ENCODE measurements at places on chromosomes 6 and 20.

- no peak for DNase-seq
Observed at GRCh38 chr20:11853359-11853758, 64.3 kb upstream of the BTBD3 start.

DNA sequence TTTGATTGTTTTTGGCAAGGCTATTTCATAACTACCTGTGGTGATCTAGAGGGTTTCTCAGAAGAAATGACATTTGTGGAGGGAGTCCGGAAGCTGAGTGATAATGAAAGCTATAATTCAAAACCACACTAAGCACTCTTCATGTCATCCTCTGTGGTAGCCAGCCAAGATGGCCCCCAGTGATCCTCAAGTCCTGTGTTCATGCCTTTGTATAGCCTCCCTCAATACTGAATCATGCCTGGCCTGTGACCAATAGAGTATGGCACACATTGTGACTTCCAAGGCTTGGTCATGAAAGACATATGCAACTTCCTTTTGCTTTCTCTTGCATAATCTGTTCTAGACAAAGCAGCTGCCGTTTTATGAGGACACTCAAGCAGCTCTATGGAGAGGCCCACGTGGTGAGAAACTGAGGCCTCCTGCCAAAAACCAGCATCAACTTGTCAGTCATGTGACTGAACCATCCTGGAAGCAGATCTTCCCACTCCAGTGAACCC is 12.8 kb upstream of the DNAAF9 start:
- DNase-seq, result no peak

DNA sequence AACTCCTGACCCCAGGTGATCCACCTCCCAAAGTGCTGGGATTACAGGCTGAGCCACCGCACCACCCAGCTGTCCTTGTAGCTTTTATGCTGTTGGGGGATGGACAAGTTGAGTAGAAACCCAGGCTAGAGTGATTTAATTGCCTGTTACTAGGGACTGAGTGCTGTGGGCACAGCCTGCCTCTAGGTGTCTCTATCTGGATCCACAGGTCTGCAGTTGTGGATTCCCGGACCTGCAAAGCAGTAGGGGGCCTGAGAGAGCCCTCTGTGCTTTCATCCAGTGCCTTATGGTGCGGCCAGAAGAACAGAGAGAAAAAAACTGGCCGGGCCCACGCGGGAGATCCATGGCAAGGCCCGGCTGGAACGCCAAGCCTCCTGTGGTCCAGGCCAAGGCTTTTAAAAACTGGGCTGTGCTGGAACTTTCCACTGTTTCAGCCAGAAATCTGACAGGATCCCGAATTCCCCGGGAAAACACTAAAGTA is 5.2 kb downstream of the SIRPA start:
- DNase-seq, result peak; percentile 65

GRCh38 chr6:100382767-100383195 is 81.9 kb downstream of the SIM1 start:
- no peak for DNase-seq

GRCh38 chr20:14919501-14920081 is 582.2 kb upstream of the FLRT3 start:
- DNase-seq, result peak; percentile 67

DNA sequence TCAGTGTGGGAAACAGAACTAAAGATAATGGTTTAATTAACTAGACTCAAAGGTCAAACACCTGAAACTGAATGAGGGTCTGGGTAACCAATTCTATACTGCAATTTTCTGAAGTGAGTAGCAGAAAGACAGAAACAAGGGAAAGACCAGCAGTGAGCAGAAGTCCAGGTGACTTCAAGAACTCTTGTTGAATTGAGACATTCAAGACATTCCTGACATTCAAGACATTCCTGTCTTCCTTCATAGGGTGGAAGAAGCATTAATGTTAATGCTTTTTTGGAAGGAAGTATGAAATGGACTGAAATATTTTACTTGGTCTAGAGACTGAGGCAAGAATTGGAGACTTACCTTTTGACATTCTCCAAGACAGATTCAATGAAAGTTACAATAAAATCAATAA is 529.9 kb upstream of the MMS22L start:
- DNase-seq, result no peak

- no peak for DNase-seq
Observed at GRCh38 chr20:58102261-58102660, 126.2 kb downstream of the ANKRD60 start.

DNA sequence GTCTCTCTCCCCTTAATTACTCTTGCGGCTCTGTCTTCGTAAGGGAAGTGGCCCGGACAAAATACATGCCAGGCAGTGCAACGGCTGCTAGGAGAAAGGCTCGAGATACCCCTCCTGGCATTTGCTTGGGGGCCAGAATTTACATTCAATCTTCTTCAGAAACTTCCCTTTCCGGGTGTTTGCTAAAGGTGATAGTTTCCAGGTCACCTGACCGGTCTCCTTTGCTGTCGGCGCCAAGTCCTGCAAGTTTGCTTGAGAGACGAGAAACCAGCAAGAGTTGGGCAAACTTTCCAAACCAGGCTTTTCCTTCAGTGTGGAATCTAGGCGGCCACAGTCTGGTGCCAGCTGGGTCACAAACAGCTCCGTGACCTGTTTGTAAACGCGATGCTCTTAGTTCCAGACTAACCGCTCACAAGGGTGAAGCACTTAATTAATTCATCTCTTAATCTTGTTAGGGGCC is 563 bp upstream of the SRSF3 start:
- no peak for DNase-seq

Data from H1 (cell line).